ENCODE measurements at places on chromosomes 16 and 17. TPM values are rescaled to one million over a fixed set of nuclear protein-coding genes. Genes with fewer than 3 reads are reported as not detected.
A peak's percentile ranks its signal among the peaks of the same experiment; 100 is the strongest.

- no peak for DNase-seq
Measured at GRCh38 chr17:37220607-37220953, 155.2 kb upstream of the C17orf78 start.

- peak; percentile 89 for DNase-seq
Measured at GRCh38 chr16:84726079-84726668, 26.4 kb downstream of the USP10 start.

- DNase-seq = no peak
Measured at GRCh38 chr16:65054457-65054856, 67.4 kb downstream of the CDH11 start.

- DNase-seq = no peak
Measured at GRCh38 chr17:6108987-6109386, 38.8 kb downstream of the WSCD1 start.

The TEKT3 gene
- total RNA-seq = 1.2 TPM

- no peak for DNase-seq
Measured at GRCh38 chr16:50295541-50296132, 29.3 kb downstream of the ADCY7 start.

The CLEC10A gene
- 8.3 TPM for total RNA-seq

The CACNA1G gene
- total RNA-seq = 0.26 TPM

- no peak for DNase-seq
Measured at GRCh38 chr17:3534881-3535252, 22.7 kb downstream of the TRPV3 start.

- DNase-seq = no peak
Measured at GRCh38 chr17:72946696-72947095, 145.8 kb downstream of the SLC39A11 start.

The CACNG5 gene
- total RNA-seq = not detected

The MYH2 gene
- 2.4 TPM for total RNA-seq

The B4GALNT2 gene
- 4.6 TPM for total RNA-seq

GRCh38 chr17:22600644-22601298 lies 908.4 kb downstream of the KCNJ18 start:
- DNase-seq = no peak

DNA sequence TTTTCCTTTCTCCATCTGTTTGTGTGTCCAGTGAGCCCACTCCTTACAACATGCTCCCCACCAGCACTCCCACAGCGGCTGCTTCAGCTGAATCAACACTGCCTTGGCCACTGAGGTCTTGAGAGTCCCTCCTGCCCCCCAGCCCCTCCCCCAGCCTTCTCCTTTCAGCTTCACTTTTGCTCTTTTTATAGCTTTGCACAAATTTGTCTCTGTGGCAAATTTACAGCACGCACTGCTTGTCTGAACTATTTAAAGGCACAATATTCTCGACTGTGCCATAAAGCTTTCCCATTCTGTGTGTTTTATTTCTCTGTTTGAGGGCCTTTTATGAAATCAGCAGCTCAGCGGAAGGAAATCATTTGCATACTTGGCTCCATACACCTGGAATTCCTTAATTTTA lies 579.3 kb downstream of the TOX3 start:
- DNase-seq = no peak

DNA sequence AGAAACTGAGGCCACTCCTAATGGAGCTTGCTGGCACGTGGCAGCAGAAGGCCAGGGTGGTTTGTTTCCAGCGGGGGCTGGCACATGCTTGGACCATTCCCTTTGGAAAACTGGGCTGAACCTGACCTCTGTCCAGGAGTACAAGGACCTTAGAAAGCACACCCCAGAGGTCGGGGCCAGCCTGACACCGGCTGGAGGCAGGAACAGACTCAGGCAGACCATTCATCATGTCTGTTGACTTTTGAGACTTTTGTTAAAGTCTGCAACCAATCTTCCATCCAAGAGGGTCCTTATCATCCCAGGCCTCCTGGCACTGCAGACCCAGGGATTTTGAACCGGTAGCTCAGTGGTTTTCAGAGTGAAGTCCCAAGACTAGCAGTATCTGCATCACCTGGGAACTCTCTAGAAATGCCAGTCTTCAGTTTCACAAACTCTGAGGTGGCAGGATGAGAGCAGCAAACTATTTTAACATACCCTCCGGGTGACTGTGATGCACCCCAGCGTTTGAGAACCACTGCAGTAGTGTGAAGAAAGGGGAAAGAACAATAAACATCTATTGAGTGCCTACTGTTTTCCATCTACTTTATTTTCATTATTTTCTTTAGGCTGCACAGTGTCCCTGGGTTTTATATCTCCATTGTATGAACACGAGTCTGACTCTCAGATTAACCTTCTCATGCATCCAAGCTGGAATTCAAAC lies 145.3 kb upstream of the PLCG2 start:
- DNase-seq = no peak

- peak; percentile 77 for DNase-seq
Measured at GRCh38 chr17:41521574-41522261, 3.0 kb upstream of the KRT15 start.

DNA sequence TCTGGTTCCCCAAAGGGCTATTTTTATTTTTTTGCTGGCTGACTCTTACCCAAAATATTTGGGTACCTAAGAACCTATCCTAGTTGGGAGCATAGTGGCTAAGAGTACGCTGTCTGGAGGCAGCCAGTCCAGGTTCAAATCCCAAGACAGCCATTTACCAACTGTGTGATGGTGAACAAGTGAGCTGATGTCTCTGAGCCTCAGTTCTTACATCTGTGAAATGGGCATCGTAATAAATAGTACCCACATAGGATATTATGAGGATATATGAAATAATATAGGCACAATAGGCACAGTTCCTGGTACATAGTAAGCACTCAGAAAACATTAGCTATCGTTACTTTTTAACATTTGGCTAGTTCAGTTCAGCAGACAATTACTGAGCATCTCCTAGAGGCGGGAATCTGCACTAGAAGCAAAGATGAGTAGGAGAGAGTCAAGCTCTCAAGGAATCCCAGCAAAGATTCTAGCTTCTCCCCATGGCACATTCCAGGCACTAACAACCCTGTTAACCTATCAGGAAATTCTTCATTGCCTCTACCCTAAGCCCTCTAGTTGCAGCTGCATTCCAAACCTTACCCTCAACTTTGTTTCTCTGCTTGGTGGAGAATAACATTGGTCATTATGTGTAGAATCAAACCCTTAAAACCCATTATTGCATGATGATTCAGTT lies 31.6 kb downstream of the GPR139 start:
- DNase-seq = no peak

GRCh38 chr17:57507828-57508227 lies 237.3 kb downstream of the CCDC182 start:
- DNase-seq = no peak

- no peak for DNase-seq
Measured at GRCh38 chr16:83762141-83762991, 45.4 kb upstream of the HSBP1 start.

DNA sequence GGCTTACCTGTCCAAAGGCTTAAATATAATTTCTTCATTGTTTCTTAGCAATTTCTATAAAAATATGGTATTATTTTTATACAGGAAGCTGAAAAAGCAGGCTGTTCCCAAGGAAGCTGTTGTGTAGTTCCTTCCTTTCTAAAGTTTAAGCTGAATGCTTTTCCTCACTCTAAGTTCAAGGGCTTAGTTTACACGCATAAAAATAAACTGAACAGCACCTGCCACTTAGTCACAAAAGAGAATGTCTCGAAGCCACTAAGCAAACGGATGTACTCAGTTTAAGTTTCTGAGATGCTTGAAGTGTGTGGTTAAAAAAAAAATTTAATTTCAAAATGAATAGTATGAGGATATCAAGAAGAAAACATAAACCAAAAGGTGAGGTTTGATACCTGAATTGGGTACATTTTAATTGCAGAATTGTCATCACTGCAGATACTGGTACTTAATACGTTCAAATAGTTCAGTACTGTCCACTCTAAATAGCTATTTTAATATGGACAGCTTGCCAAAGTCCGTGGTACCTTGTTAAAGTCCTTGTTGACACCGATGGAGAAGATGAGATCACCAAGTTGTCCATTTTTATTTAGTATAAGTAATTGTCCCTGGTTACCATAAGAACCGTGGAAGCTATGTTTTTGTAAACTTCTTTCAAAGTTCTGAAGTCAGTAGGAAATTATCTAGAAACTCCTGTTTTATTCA lies 38.1 kb downstream of the MRTFB start:
- no peak for DNase-seq

The CCL3 gene
- total RNA-seq = 31.7 TPM

DNA sequence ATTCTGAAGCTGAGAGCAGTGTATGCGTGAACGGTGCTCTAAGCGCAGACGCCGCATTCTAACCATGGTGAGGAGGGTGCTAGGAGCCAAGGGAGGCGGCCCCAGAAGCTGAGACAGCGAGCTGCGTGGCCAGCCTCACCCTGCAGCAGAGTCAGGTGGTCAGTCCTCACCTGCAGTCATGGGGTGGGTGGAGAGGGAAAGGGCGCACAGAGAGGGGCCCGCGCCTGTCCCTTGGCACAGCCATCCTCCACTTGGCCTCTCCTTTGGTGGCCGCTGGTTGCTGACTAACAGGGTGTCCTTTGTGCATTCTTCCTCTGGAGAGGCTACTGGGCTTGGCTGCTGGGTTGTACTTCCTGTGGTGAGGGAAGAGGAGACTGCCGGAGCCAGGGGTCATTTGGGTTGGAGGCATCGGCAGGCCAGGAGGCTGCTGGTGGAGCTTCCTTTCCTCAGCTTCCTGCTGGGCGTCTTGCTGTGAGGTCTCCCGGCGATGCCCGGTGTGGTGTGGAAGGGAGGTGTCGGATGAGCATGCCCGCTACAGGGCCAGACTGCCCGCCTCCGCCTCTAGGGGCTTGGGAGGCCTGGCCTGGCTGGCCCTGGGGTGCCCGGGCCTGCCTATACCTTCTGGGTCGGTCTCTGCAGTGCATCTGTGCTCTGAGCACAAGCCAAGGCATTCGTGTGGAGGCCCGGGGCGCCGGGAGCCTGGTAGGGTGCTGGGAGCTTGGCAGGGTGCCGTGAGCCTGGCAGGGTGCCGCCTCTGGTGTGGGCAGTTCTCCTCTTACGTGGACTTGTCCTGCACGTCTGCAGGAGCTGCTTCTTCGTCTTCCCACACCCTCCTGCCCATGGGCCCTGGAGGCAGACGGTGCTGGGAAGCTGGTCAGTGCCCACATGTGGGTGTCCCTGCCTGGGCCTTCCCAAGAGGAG lies 17.4 kb downstream of the RNF213 start:
- DNase-seq = peak; percentile 57

GRCh38 chr17:78299049-78299448 lies 60.8 kb downstream of the SOCS3 start:
- no peak for DNase-seq

The CEP295NL gene
- total RNA-seq = 5.2 TPM

The KRT32 gene
- total RNA-seq = not detected

- DNase-seq = no peak
Measured at GRCh38 chr17:47844814-47845715, 4.0 kb upstream of the SCRN2 start.

The CSH2 gene
- not detected for total RNA-seq

GRCh38 chr17:2050300-2051060 lies 4.4 kb upstream of the HIC1 start:
- DNase-seq = peak; percentile 63

The METTL2A gene
- 16.2 TPM for total RNA-seq

The AIPL1 gene
- not detected for total RNA-seq

DNA sequence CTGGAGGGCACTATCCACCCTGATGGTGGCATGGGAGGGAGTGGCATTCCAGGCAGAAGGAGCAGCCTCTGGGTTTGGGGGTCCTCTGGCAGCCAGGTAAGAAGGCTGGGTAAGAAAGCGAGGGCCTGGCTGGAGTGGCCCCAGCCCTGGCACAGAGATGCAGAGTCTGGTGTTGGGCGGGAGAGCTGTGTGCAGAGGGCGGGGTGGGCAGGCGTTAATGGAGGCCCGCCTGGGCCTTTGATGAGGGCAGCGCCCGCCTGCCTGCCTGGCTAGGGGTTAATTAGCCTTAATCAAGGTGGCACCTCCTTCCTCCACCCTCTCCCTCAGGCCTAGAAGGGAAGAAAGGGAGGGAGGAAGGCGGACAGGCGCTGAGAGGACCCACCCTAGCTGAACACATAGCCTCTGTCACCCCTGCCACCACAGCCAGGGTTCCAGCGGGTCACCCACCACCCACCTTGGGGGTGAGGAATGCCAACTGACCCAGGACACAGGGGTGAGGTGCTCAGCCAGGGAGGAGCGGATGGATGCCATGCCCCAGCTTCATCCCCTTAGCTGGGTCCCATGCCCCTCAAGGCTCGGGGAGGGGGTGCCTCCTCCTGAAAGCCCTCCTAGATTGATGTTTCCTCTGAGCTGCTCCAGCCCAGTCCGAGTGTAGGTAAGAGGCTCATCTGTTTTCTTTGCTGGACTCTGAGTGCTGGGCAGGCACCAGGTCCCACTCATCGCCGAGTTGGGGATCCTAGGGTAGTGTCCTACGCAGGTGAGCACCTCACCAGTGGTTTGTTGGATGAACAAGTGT lies 13.4 kb upstream of the FAM83G start:
- DNase-seq = no peak

The KRT25 gene
- total RNA-seq = not detected

All from mucosa of gallbladder (tissue), 1 donor.